Stimulated activated CD4-positive, alpha-beta T cell treated with anti-CD3 and anti-CD28 coated beads, Interleukin-15, amount 100 ng/mL, for 1 hour (primary cell): ENCODE measurements at places on chromosomes 6 and 20.
A peak's percentile ranks its signal among the peaks of the same experiment; 100 is the strongest.

GRCh38 chr6:45589367-45589766 lies 211.6 kb upstream of the SUPT3H start:
- no peak for DNase-seq

- DNase-seq: no peak
These were observed 20.7 kb downstream of the NKX2-4 start for GRCh38 chr20:21376626-21377025.

DNA sequence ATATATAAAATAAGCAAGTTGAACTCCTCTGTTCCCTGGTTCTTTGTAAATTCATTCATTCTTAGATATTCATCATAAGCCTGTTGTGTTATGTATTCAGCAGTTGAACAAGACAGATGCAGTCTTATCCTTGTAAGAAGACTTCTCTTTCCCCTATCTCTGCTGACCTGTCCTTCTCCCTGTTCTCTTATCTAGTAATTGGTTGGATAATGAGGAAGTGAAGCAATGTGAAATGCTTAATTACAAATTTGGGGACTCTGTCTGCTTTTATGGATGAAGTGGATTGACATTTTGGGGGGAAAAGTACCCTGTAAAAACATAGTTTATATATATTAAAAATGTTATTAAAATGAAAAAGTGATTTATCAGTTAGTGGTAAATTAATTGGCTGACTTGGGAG lies 37.0 kb downstream of the CDKAL1 start:
- DNase-seq: no peak

DNA sequence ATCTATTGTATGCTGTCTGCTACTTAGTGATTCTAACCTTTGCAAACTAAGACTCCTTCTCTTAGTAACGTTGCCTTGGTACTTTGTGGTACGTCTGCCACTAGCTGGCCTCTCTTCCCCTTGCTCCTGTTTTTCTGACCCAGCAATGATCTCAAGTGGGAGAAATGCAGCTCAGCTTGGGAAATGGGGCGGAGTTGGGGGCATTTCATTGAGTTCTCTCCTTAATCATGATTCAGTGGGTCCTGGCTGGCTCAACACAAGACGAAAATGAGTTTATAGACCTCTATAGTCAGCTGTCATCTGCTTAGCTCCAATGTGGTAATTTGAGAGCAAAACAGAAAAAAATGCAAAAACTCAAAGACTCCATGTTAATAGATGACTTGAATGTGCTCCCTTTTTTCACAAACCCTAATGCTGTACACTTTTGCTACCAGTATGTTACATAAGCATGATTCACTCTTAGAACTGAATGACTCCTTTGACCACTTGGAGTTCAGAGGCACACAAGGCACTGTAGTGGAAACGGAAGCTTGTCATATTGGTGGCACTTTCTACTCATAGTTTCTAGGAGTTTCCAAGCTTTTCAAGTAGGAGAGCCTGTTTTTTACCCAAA lies 55.3 kb upstream of the SOX4 start:
- no peak for DNase-seq

DNA sequence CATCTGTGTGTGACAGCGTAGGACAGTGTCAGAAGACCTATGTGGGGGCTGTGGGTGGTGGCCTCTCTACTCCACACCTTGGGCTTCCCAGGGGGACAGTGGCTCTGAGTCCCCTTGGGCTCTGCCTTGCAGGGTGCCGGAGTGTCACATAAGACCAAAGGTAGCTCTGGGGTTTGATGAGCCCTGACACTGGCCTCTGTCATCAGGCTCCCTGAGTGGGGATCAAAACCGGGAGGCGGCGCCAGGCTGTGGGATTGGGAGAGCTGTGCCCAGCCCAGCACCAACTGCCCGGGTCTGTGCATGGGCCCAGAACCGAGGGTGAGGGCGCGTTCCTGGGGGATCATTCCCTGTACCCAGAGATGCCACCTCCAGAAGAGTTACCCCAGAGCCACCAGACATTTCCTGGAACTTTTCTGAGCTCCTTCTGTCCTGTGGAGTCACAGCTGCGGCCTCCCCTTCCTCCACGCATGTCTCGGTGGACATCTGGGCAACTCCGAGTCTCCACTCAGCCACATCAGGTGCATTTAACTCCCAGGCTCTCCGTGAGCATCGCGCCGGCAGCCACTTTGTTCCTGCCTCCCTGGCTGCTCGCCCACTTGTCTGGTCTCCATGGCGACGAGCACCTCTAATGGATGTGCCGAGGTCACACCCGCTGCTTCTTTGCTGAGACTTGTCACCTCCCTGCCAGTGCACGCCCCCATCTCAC lies 94.7 kb downstream of the TMEM242 start:
- DNase-seq: no peak

DNA sequence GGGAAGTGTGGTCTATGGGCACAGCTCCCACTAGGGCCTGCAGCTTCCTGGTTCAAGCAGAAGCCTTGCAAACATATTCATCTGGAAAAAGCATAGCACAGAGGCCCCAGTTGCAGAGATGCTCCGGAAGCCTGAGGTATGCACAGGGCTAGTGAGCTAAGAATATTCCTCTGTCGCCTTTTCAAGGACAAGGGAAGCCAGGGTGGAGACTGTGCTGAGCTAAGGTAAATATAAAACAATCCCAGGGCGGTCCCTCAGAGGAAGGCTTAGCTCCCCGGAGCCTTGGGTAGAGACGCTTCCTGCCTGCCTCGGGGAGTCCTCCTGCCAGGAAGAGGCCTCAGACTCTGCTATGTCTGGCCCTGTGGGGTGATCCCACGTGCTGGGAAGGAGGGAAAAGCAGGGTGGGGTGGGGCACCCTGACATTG lies 134.8 kb upstream of the FOXA2 start:
- DNase-seq: no peak

GRCh38 chr6:130182466-130182865 lies 40.3 kb downstream of the SAMD3 start:
- DNase-seq: no peak

- DNase-seq: no peak
These were observed 175.7 kb upstream of the PLN start for GRCh38 chr6:118372413-118372812.

DNA sequence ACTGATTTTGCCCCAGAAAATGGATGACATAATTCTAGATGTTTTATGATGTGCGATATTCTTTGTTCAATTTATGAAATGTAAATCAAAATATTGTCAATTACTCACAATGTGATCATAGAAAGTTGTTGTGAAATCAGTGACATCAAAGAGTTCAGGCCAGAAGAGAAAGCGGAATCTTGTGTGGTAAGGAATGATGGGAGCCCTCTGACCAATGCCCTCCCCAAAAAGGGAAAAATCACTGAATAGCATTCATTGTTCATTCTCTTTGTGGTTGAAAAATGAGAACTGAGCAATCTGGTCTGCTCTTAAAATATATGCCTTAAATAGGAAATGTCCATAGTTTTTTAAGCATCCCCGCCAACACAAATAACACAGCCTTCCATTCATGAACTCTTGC lies 247.1 kb upstream of the GRIK2 start:
- DNase-seq: no peak

DNA sequence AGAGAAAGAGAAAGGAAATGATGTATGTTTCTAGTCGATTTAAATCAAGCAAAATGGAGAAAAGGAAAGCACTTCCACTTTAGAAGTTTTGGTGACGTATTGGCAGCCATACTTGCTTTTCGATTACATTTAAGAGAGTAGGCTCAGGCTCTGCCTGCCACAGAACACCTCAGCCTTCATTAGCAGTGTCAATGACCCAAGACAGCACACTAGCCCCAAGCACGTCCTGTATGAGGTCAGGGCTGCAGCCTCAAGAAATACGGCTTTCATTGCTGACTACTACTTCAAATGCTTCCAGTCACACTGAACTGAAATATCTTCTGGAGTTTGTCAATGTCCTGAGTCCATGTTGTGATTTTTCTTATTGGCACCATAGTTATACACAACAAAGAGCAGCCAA lies 285.3 kb downstream of the EYA4 start:
- DNase-seq: no peak

GRCh38 chr6:130526466-130526865 lies 160.6 kb downstream of the TMEM200A start:
- DNase-seq: no peak

DNA sequence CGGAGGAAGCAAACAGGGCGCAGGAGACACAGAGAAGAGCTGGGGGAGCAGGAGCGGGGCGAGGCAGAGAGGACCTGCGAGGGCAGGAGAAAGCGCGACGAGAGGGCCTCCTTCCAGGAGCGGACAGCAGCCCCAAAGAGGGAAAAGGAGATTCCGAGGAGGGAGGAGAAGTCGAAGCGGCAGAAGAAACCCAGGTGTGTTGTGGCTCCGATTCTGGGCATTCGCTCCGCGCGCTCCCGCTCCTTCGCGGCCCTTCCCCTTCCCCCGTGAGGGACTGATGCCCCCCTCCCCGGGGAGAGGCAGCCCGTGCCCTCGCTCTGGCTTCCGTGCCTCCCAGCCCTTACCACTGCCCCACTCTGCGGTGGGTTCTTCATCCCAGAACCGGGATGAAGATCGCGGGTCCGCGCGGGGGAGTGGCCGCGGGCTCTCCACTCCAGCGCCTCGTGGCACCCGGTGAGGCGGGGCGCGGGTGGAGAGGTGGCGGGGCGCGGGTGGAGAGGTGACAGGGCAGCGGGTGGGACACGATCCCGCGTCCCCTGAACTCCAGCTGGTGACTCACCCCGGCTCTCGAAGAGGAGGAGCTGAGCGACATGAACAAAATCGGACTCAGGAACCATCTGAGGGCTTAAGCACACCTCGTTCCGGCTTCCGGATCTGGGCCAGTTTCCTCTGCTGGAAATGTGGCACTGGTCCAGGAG lies 22.4 kb downstream of the TMC2 start:
- DNase-seq: no peak

- peak; percentile 38 for DNase-seq
These were observed 84.4 kb downstream of the INSM1 start for GRCh38 chr20:20452254-20452676.

- DNase-seq: no peak
These were observed 69.6 kb upstream of the THBS2 start for GRCh38 chr6:169323221-169323620.

GRCh38 chr20:25277051-25277801 lies 29.3 kb downstream of the PYGB start:
- no peak for DNase-seq

GRCh38 chr6:118768904-118769325 lies 117.5 kb upstream of the CEP85L start:
- no peak for DNase-seq

- no peak for DNase-seq
These were observed 54.1 kb downstream of the NUDT3 start for GRCh38 chr6:34338377-34338776.

DNA sequence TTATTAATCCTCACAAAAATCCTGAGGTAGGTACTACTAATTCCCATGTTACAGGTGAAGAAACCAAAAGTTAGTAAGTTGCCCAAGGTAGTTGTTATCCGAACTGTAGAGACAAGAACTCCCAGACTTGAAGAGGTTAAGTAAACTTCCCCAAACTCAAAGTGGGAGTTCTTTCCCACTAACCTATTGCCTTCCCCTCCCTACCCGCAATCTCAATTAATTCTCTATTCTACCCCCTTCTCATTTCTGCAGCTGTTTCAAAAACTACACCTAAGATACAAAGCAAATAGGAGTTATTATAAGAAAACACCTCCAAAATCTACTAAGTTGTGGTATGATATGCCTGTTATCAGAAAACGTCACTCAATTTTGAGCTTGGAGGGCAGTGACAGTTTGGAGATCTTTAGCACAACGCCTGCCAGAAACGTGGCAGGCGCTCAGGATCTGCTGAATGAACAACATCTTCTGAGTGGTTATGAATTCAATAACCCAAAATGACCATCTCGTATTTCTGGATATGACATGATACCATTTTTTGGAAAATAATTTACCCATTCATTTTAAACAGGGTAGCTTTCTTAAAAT lies 7.1 kb downstream of the CSNK2A1 start:
- no peak for DNase-seq

GRCh38 chr20:35002426-35003210 lies 47.0 kb downstream of the MYH7B start:
- no peak for DNase-seq

- DNase-seq: no peak
These were observed 403.0 kb upstream of the SPTLC3 start for GRCh38 chr20:12605751-12606150.
